ENCODE measurements at places on chromosomes 5 and 9.
A peak's percentile ranks its signal among the peaks of the same experiment; 100 is the strongest.

GRCh38 chr9:115650768-115651167 lies 502.8 kb upstream of the PAPPA start:
- no peak for ATAC-seq

GRCh38 chr9:3271581-3271980 lies 254.2 kb downstream of the RFX3 start:
- ATAC-seq: no peak

DNA sequence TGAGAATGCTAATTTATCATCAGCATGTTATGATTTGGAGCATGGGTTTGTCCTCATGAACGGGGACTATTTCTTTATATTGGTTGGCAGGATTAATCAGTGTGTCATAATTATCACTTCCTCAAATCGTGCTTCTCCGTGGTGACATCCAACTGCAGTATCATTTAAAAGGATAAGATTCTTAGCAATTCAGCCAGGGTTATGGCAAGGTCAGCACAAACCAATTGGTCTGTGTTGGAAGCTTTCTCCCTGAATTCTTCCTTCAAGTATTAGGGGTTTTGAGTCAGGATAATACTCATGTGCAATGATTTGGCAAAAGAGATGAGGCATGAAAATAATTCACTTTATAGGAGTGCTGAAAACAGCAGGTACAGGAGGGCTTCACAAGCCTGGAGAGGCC lies 5.5 kb upstream of the CAMLG start:
- ATAC-seq: no peak

DNA sequence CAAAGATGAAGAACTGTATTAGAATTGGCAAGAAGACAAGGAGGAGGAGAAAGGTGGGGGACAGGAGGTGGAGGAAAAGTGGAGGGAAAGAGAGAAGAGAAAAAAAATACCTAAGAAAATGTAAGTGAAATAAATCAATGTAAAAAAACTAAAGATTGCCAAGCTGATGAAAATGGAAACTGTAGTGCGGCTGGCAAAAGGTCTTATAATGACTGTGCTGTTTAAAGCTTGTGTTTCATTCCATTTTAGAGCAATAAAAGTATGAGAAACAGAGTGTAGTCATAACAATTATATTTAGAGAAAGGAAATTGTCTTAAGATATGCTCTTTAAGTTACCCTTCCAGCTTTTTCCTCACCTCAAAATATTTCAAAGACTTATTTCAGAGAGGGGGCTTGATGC lies 670.5 kb upstream of the SEMA6A start:
- ATAC-seq: no peak

- ATAC-seq: no peak
Measured at GRCh38 chr9:68416936-68417564, 60.6 kb downstream of the PGM5 start.

DNA sequence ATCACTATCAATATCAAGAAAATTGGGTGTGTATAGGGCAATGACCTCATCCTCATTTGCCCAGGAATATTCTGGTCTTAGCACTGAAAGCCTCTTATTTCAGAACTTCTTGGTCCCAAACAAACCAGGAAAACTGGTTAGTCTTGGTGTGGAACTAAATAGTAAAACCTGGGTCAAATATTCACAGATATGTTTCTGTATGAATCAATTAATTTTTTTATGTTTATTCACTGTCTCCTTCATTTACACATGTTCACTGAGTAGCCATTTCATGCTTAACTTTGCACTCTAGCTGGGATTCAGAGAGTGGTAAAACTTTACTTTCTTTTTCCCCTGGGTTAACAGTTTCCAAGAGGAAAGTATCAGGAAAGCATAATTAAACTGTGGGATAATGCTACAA lies 113.7 kb upstream of the PAPPA start:
- ATAC-seq: no peak

- ATAC-seq: peak; percentile 55
Measured at GRCh38 chr5:41503310-41503709, 7.1 kb downstream of the PLCXD3 start.

GRCh38 chr5:96256795-96257470 lies 176.1 kb downstream of the PCSK1 start:
- peak; percentile 99 for ATAC-seq

- ATAC-seq: no peak
Measured at GRCh38 chr5:122390694-122391093, 78.7 kb downstream of the SNCAIP start.

GRCh38 chr5:169149317-169149716 lies 151.6 kb downstream of the SLIT3 start:
- no peak for ATAC-seq

- peak; percentile 56 for ATAC-seq
Measured at GRCh38 chr9:33329979-33330378, 39.7 kb downstream of the NFX1 start.

DNA sequence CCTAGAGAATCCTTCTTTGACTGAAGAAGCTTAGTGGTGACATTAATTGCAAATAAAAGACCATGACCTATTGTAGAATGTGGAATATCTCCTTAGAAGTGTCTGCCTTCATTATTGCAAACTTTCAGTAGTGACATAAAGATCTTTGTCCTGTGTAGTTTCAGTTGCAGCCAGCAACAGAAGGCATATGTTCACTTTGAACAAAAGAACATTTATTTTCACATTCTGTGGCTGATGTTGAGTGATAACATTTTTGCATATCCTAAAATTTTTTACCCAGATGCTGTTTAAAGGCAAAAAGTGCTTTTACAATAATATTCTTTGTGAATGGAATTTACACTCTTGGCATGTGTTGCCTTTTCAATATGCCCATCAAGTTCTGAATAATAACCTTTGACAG lies 165.9 kb downstream of the TMC1 start:
- ATAC-seq: no peak

DNA sequence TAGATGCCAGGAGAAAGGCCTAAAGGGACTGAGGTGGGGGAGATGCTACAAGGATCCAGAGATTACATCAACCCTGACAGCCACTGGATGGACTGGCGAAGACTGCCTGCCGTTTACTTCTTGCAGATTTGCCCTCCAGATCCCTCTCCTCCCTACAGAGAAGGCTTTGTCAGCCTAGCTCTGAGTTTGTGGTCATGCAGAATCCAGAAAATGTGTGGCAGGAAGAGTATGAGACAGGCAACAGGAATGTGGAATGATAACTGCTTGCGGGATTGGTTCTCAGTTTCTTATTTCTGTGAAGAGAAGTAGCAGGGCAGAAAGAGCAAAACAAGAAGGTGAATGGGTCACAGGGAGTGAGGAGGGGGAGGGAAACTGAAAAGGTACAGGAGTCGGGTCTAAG lies 129.6 kb downstream of the TLE1 start:
- no peak for ATAC-seq

All from motor neuron (in vitro differentiated cells).